Kasumi-1 (cell line): ENCODE measurements at places on chromosomes 7 and 10.

- DNase-seq = no peak
These were observed 70.5 kb upstream of the FOXP2 start for GRCh38 chr7:114343949-114344708.

DNA sequence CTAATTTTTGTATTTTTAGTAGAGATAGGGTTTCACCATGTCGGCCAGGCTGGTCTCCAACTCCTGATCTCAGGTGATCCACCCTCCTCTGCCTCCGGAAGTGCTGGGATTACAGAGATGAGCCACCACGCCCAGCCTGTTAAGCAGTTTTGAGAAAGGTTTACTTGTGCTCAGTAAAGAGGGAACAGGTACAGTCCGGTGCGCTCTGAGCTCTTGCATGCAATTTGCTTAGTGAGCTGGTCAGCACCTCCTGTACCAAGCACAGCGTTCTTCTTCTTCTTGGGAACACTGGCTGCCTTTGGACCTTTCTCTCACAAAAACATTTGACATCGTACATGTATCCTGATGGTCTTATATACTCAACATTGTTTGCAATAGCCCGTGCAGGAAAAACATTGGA, 118.3 kb downstream of the AKR1D1 start:
- no peak for DNase-seq

DNA sequence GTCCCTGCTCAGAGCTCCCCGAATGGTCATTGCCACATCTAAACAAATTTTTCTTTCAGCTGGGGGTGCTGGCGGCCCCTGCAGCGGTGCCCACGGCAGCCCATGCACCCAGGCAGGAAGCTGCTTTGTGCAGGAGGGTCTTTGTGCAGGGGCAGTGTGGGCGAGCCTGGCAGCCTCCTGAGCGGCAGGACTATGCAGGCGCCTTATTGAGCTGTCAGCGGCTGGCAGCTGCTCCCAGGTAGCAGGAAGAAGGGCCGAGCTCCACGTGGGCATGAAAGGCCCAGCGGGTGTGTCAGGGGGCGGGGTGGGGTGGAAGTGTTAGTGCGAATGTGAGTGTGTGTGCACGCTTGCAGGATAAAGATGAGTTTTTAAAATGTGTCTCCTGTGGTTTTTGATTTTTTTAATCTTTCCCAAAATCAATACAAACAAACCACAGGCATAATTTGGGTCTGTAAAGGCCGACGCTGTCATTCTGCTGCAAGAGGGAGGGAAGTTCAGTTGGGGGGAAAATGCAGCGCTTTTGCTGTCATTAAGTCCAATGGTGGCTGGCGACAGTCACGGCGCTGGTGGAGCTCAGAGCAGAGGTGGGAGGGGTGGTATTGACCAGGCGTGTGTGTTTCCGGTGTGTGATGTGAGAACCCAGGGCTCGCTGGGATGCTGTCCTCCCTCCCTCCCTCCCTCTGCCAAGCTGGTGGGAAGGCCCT, 83.9 kb downstream of the LHPP start:
- no peak for DNase-seq

DNA sequence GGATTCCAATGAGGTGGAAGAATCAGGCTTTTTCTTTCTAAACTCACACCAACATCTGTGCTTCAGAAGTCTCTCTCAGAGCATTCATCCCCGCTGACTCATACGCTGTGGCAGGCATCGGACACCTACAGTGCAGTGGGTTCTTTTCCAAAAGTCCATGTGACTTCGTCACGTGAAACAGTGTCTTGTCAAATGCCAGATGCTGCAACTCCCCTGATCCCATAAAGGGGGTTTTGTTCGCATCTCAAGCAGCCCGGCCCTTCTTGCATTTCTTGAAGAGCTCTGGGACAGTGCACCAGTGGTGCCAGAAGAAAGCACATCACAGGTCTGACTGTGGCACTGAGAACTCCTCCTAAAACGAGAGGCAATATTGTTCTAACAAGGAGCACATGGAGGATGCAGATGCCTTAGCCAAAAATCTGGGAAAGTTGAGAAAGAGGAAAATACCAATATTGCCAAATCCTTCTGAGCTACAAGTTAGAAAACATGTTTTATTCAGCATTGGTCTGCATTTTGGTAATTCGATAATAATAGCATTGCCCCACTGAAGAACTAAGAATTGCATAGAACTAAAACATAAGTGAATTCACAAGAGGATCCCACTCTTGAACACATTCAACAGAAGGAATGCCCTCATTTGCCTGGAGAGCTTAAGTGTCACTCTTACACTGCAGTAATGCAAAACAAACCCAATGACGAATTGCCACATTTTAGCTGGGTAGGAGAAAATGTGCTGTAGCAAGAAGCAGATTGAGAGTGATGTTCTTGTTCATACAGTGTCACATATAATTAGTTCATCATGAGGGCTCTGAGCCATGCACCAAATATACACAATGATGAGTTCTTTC, 204.4 kb downstream of the CXCL12 start:
- no peak for DNase-seq

DNA sequence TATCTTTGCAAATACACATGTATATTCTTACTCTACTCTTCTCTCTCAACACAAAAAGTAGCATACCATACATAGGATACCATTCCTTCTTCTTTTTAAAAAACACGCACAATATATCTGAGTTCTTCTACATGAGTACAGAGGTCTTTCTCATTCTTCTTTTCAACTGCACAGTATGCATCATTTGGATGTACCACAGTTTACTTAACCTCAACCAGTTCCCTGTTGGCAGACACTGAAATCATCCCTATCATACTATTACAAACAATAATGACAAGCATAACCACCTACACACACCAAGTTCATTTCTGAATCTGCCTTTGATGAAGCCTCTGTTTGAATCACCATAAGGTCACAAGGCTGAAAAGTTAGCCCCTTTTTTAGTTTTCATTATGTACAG, 25.7 kb upstream of the GGCT start:
- DNase-seq = no peak

- DNase-seq = no peak
These were observed 23.4 kb downstream of the COX15 start for GRCh38 chr10:99708428-99709012.

DNA sequence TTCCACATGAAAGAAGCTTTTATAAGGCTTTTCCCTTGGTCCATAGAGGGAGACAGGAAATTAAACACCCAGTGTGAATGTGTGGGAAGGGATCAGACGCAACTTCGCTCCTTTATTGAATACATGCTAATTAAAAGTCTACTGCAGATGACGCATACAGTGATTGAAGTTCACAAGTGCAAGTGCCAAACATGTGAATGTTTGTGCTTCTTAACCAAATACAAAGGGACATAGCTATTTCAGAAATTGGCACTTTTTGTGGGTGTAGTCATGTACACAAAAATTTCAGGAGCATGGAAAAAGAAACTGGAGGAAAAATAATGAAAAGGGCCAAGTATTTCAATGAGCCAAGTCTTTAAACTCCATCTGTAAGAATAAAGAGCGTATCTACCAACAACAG, 283.7 kb downstream of the SKAP2 start:
- no peak for DNase-seq

GRCh38 chr7:115085421-115085820, 163.5 kb downstream of the MDFIC start:
- no peak for DNase-seq

DNA sequence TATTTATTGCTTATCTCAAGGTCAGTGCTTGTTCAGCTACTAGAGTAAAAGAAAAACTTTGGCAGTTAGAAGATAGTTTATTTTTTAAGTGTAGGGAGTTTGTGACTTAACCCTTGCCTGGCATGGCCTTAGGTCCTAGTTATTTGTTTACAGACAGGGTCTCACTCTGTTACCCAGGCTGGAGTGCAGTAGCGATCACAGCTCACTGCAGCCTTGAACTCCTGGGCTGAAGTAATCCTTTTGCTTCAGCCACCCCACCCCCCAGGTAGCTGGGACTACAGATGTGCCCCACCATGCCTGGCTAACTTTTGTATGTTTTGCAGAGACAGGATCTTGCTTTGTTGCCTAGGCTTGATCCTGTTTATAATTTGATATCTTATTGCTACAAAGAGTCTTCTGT, 4.2 kb downstream of the ANLN start:
- DNase-seq = no peak

DNA sequence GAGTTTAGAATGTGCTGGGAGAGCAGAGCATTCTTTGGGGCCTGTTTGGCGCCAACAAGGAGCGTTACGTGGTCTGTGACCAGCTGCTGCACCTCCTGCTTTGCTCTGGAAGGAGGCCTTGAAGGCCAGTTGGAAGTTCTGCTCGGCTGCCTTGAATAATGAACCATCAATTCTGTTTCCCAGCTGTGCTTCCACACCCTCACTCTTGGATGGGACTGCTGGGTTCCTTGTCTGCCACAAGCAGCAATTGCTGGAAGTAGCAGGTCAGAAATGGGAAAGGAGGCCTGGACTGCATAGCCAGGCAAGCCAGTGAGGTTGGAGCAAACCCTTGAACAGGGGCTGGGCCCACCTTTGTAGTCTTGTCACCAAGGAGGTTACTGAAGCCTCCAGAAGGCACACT, 86.6 kb upstream of the INSYN2A start:
- no peak for DNase-seq

DNA sequence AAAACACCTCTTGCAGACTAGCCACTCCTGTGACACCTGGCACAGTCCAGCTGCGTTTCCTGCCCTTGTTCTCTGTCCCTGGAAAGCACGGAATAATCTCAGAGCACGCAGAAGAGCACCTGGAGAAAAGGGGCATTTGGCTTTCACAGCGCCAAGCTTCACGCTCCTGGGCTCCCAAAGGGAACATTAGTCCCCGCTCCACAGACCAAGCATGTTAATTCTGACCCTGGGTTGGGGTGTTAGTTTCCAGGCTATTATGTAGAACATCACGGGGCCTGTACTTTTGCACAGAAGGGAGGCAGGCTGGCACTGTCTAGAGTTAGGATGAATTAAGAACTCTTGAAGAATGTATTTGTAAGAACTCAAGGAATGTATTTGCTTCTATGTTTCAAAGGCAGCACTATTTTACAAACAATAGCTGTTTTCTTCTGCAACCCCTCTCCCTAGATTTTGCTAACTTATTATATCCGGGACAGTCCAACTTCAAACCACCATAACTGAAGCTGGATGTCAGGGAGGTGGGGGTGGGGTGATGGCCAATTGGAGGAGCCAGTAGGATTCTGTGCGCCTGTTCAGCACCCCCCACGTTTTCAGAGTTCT, 62.2 kb upstream of the TRIM8 start:
- DNase-seq = no peak

GRCh38 chr7:4745265-4745919, 30.0 kb upstream of the AP5Z1 start:
- DNase-seq = no peak

- peak; percentile 93 for DNase-seq
These were observed 2.5 kb upstream of the CFAP58 start for GRCh38 chr10:104351061-104351702.

DNA sequence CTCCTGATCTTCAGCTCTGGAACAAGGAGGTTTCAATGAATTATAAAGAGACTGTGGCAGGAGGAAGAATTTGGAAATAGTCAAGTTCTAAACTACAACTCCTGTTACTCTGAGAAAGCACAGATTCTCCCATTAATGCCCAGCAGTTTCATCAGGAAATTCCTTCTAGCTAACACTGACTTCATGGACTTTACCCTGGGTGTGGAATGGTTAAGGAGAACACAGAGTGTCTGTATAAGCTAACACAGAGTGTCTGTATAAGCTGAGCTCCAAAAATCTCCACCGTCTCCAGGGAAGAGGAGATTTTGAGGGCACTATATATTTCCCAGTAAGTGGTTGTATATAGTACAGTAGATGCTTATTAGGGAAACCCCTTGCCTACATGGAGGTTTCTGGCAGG, 675.5 kb downstream of the XPNPEP1 start:
- DNase-seq = no peak

DNA sequence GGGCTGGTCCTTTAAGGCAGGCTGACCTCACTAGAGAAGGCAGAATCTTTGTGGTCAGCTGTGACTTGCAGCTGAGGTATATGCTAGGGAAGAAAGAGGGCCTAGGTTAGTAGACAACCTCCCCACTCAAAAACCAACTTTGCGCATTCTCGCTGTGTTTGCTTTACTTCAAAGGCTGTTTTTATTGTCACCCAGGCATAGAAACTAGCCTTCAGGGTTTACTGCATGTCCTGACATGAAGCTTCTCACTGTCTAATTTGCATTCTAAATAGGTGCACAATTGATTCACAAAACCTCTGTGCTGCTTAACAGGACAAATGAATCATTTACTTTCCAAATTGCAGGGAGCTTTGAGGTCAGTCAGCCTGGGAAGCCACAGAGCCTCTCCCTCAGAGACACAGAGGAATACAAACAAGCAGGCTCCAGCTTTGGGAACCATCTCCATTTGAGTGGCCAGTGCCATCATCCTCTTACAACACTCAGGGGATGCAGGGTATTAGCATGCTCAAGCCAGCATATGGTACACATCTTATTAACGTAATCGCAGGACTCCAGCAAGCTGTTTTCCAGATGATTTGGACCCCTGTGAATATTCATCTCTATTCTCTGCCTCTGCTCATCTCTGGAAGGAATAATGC, 596.4 kb upstream of the GHITM start:
- DNase-seq = no peak

DNA sequence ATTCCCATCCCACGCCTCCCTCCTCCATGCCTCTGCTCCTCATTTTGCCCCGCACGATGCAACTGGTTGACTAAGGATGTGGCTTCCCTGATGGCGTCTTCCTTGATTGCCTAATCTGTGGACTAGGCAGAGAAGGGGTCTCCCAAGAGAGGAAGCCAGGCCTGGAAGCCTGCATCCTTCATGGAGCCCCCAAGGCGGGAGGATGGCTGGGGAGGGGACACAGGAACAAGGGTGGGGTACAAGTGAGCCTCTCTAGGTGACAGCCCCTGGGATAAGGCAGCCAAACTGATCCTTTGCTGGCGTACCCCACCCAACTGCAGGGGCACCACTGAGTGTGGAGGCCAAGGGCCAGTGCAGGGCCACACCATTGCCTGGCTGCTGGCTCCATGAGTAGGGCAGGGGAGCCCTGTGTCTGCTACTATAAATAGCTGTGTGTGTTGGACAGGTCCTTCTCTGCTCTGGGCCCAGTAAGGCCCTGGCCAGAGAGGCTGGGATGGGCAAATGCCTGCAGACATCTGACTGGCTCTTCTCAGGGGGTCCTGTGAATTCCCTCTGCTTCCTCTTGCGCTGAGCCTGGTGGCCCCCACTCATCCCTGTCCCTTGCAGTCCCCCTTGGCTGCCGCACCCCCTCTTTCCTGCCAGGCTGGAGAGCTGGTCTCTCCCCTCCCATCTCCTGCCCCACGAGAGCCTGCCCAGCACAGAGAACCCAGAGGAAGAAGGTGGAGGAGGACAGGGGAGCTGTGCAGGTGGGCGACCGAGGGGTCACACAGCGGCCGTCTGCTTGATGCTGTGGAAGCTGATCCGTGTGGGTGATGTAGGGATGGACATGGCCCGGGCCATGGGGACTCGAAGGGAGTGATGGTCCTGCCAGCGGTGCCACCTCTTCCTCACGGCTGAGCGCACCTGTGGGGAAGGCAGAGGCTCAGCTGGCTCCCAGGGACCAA, 29.3 kb downstream of the CRHR2 start:
- no peak for DNase-seq
